ENCODE measurements at places on chromosomes 16 and 17.

DNA sequence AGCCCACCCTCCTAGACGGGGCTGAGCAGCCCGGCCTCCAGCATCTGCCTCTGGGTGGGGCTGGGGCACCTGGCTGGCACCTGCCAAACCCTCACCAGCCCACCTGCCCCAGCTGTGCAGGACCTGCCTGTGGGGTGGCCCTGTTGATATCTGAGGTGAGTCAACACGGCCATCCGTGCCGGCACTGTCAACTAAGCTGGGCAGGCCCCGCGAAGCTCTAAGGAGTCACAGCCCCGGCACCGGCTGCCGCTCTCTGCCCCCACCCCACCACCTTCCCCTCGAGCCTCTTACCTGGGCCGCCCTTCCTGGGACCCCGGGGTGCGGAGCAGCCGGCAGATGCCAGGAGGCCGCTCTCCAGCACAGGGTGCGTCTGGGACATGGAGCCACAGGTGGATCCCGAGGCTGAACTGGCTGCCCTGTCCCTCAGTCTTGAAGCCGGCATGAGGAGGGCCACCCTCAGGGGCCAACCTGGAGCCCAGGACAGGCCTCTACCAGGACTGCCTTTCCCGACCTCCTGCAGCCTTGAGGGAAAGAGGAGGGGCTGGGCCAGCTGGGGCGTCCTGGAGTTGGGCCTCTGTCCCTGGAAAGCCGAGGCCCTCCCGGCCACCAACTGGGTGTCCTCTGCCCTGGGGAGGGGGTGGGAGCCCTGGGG lies 515 bp downstream of the CBFA2T3 start:
- DNase-seq = no peak

DNA sequence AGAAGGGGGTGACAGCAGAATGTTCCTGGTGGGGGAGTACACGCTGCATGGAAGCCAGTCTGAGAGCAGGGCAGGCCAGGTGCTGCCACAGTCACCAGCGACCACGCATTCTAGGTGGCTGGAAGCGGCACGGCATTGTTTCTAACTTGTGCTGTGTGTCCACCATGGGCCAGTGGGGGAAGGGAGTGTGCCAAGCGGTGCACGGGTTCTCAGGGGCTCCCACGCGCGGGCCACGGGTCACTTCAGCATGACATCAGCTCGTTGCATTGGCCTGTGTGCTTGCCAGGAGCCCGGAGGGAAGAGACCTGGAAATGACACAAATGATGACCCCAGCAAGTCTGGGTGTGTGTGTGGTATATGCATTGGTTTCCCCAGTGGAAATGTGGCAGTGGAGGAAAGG lies 164.9 kb upstream of the PLCG2 start:
- DNase-seq = no peak

GRCh38 chr16:75913958-75914357 lies 187.7 kb upstream of the CPHXL start:
- DNase-seq = no peak

DNA sequence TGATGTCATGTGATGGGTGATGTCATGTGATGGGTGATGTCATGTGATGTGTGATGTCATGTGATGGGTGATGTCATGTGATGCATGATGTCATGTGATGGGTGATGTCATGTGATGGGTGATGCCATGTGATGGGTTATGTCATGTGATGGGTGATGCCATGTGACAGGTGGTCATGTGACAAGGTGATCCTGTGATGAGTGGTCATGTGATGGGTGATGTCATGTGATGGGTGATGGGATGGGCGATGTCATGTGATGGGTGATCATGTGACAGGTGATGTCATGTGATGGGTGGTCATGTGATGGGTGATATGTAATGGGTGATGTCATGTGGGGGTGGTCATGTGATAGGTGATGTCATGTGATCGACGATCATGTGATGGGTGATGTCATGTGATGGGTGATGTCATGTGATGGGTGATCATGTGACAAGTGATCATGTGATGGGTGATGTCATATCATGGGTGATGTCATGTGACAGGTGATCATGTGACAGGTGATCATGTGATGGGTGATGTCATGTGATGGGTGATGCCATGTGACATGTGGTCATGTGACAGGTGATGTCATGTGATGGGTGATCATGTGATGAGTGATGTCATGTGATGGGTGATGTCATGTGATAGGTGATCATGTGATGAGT lies 17.2 kb downstream of the CD300LB start:
- no peak for DNase-seq

GRCh38 chr17:57862694-57863667 lies 13.1 kb upstream of the MRPS23 start:
- DNase-seq = no peak

DNA sequence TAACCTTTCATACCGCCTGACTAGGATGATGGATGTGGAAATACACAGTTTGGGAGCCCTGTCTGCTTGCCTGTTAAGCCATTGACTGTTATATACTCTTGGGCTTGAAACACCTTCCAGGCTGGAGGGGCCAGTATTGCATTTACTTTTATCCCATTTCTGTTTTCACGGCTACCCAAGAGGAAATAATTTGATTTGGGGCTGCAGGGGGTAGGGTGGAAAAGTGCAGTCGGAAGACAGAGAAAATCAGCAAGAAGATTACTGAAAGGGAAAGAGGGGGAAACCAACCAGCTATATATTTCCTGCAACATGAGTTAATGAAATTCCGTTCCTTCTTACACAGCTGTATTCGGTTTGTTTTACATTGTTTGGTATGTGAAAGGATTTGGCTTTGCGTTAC lies 202.5 kb downstream of the CDH13 start:
- no peak for DNase-seq

DNA sequence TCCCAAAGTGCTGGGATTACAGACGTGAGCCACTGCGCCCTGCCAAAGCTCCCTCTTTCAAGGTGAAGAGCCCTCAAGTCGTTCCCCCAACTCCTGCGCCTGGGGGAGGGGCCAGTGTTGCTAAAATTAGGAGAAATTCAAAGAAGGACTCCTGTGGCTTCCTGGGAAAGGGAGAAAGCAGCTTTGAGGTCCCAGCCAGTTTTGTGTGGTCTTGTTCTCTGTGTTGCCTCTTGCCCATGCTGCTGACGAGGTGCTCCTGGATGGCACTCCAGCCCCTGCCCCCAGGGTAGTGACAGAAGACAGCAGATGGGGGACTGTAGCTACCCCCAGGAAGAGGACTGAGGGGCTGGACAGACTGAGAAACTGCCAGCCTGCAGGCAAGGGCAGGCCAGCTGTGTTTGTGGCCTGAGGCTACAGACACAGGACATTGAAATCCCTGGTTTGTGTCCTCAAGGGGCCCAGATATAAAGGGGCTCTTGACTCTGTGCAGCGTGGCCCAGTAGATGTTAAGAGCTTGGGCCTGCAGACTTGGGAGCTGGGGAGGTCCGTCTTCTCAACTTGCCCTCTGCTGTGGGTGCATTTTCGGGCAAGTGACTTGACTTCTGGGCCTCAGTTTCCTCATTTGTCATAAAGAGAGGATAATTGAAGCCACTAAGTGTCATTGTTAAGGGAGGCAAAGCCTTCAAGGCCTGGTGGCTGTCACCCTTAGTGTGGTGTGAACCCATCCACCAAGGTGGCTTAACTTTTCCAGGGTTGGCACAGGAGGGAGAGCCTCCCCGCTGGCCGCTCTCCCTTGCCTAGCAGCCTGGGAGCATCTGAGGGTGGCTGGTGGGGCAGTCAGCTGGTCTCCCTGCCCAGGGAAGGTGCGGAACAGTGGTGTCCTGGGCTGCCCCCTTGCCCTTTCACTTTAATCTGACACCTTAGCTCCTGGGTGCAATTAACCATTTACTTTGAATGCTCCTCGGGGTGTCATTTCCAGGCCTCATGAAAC lies 4.1 kb downstream of the UBALD2 start:
- no peak for DNase-seq

DNA sequence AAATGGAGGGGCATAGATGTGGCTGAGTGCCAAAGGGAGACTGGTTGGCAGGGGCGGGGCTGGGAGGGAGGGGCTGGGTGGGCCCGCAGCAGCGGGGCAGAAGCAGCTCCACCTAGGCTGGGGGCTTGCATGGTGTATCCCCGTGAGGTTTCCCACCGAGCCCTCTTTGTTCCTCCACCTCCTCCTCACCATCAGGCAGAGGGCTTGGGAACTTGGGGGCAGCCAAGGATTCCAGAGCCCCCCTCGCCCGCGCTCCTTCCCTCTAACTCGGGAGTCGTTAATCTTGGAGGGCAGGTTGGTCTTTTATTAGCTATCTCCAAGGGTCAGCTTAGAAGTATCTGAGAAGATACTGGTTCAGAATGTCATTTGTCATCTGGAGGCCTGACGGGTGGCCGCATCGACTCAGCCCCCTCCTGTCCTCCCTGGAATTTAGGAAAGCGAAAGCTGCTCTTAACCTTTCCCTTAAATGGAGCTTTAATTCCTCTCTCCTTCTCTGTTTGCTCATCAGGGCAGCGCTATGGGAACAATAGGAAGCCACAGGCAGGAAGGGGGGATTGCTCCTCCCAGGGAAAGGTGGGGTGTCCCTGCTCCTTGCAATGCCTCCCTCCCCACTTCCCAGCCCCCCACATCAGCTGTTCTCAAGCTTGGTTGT lies 274.3 kb upstream of the XYLT1 start:
- DNase-seq = no peak

DNA sequence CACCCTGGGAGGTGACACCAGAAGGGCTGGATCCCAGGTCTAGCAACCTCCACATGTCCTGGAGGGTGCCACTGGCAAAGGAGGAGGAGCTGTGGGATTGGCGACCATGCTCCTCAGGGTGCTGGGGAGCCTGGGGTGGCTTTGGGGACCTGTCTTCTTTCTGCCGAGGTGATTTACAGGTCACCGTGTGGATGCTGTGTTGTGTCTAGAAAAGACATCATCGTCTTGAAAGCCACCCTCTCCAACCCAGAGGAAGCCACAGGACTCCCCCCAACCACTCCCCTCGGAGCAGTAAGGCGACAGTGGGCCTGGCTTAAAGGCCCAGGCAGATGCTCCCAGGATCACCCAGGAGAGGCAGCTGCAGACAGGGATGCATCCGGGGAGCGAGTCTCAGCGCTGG lies 29.7 kb upstream of the FASN start:
- no peak for DNase-seq

DNA sequence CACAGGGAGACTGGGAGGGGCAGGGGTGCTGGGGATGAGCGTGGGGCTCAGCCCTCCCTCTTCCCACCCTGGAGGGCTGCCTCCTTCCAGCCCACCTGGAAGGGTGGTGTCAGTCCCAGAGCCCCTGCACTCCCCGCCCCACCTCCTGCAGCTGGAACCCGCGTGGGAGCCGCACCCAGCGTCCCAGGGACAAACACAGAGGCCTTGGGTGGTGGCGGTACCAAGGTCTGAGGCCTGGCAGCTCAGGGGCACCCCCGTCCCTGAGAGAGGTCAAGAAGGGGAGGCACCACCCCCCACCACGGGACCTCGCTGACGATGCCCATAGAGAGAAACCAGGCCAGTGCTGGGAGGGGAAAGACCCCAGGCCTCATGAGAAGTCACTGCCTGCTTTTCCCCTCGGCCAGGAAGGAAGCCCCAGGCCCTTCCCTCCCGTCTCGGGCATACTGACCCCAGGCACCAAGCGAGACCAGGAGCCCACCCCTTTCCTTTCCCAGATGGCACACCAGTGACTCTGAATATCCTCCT lies 4.1 kb downstream of the HS3ST6 start:
- no peak for DNase-seq

DNA sequence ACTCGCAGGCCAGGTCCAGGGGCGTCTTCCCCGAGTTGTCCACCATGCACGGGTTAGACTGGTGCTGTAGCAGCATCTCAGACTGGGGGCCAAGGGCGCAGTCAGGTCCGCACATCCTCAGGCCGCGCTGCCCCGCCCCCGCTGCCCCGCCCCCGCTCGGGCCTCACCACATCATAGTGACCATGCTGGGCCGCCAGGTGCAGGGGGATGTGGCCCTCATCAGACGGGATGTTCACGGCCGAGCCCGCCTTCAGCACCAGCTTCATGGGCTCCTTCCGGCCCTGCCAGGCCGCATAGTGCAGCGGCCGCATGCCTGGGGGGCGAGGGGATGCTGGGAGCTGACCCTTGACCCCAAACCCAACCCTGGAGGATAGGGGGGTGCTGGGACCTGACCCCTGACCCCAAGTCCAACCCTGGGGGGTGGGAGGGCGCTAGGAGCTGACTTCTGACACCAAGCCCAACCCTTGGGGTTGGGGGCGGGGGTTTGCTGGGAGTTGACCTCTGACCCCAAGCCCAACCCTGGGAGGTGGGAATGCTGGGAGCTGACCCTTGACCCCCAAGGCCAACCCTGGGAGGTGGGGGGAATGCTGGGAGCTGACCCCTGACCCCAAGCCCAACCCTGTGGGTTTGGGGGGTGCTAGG lies 7.0 kb downstream of the CASKIN1 start:
- no peak for DNase-seq

DNA sequence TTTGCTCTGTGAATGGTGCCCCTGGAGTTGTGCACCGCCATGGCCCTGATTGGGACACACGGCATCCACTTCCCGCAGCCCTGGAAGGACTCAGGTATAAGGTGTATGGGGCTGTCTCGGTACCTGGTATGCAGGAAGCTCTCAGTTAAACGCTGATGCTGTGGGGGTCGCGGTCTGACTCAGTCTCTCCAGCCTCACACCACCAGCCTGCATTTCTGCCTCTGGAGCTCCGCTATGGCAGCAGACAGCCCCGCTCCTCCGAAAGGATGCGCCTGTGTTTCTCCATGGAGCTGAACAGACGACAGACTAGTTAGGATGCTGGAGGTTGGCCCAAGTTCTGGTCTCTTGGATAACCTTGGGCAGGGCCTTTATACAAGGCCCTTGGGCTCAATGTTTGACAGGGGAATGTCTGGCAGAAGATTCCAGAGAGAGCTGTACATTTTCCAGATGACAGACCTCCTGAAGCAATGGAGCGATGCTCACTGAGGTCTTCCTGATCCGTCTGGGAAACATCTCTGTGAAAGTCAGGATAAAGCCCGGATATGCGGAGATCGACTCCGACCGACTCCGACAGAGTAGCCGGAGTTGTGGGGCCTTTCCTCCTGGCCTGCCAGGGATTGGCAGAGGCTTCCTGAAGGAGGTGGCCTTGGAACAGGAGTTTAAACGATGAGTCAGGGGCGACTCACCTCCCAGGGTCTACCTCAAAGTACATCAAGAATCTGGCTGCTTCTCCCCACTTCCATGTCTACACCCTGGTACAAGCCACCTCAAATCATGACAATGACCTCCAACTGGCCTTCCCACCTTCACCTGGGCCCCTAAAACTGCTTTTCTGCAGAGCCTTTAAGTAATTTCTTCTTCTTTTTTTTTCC lies 21.9 kb upstream of the BCAR1 start:
- DNase-seq = no peak
